ENCODE measurements at places on chromosomes 4 and X.

GRCh38 chr4:164648849-164649212 lies 105.1 kb upstream of the SMIM31 start:
- DNase-seq = no peak

- DNase-seq = no peak
Observed at GRCh38 chr4:119725011-119725410, 96.4 kb upstream of the PDE5A start.

DNA sequence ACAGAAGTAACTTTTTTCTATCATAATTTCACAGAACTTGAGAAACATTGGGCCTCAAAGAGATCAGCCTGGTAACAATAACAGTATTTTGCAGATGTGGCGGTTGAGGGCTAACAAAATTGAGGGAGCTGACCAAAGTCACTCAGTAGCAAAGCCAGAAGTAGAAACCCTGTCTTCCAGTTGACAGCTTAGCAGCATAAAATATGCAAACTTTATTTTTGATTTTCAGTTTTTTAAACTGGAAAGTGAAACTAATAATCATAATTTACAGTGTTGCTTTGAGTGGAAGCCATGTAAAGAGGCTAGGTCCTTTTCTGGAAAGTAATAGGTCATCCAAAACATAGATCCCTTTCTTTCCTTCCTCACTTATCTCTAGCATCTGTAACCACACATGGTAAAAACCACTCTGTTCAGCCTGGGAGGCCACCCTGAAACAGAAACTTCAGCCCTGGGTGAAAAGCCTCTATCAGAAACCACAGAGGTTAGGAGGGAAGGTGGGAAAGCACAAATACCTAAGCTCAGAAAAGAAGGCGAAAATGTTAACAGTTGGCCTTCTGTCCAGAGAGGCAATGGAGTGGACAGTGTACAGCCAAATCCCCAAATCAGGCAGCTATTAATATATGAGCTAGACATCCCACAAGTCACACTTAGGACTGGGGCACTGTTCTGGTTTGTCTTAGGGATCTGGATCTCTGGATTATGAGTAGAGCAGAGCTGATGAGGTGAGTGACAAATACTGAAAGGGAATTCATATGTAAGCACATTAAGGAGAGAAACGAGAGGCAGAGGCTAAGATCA lies 61.1 kb upstream of the ARSJ start:
- DNase-seq = no peak

- no peak for DNase-seq
Observed at GRCh38 chrX:69109706-69110105, 55.5 kb downstream of the PJA1 start.

GRCh38 chr4:146245850-146246249 lies 31.5 kb downstream of the REELD1 start:
- no peak for DNase-seq

DNA sequence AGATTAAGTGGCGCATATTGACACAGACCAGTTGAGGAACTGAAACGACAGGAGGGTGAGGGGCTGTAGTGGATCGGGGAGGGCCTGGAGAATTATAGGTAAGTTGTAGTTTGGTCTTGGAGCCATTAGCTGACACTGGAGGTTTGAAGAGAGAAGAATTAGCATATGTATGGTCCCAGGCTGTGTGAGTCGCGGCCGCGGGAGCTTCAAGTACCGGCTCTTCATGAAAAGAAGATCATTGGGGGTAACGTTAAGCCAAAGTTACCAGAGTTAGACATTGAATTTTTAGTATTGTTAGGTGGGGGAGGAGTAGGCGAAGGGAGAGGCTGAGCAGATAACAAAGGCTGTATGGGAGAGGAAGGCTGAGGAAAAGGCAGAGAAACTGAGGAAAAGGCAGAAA lies 56.5 kb downstream of the ZNF674 start:
- no peak for DNase-seq

GRCh38 chr4:79217025-79217424 lies 108.8 kb downstream of the NAA11 start:
- no peak for DNase-seq

- no peak for DNase-seq
Observed at GRCh38 chr4:64967286-64967685, 558.0 kb upstream of the TECRL start.

DNA sequence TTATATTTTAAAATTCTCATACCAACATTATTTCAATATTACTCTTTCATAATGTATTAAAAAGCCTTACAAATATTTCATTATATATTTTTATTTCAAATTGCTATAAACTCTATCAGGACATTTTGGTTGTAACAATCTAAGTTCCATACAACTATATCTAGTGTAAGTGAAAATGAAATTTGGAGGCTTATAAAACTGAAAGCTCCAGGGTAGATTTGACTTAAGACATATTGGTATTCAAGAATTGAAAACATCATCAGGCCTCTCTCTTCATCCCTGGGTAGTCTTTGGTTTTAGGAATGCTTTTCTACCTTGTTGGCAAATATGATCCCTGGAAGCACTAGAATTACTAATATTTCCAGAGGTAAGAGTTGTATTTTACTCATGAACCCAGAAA lies 342.6 kb downstream of the DTHD1 start:
- DNase-seq = no peak

GRCh38 chrX:20382518-20383297 lies 116.0 kb upstream of the RPS6KA3 start:
- peak; percentile 58 for DNase-seq

- DNase-seq = no peak
Observed at GRCh38 chr4:127629371-127629770, 3.4 kb upstream of the INTU start.

DNA sequence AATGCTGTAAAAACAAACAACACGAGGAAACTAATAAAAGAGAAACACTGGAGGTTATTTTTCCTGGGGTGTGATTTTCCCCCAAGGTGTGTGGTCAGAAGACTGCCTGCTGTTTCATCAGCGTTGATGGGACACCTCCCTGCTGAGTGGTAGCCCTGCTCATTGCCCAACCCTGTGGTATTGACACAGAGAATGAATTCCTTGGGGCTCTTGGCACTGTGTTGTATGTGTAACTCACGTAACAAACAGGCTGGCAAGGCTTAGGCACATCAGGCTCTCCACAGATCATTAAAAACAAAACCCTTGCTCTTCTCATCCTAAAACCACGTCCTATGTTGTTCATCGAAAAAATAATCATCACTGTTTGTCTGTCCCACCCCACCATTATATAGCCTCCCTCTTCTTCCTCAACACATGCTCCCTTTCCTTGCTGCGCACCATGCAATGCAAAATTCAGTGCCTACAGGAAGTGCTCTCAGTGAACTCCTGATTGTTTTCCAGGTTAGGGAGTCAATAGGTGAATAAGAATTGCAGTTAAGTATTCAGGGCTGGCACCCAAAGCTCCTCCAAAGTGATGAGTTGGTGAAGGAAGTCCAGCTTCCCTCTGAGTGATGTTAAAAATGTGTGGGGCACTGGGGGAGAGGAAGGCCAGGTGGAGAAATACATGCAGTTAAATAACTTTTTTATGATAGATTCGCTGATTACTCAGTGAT lies 11.4 kb upstream of the PUDP start:
- DNase-seq = no peak

DNA sequence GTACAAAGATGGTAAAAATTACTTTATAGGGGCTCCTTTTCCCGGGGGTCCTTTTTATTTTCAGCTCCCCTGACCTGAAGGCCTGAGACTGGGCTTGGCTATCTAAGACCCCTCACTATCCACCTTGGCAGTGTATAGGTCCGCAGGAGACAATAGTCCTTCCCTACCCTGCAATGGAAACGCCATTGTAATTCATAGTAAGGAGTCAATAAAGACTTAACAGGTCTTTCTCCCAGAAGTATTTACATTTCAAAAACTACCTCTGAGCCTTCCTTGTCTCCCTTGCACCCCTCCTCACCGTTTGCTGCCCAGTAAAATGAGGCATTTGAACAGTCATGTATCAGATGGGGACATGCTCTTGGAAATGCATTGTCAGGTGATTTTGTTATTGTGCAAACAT lies 401.2 kb upstream of the CNKSR2 start:
- DNase-seq = no peak

DNA sequence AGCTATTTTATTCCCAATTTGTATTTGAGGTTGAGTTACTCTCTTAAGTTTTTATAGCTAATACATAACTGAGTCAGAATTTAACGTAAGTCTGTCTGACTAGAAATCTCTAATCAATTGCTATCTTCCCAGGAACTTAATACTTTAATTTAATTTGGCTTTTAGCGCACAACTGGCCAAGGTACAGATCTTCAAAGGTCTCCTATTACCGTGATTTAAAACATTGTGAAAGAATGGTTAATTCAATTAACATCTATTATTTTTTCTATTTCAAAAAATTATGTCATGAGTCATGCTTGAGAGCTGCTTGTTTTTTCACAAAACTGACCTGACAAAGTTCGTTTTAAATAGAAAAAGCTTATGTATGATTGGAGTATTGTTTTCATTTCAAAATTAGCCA lies 22.0 kb upstream of the PLA2G12A start:
- peak; percentile 8 for DNase-seq

GRCh38 chrX:69616457-69617203 lies 717 bp downstream of the EDA start:
- DNase-seq = peak; percentile 55

- no peak for DNase-seq
Observed at GRCh38 chrX:153190381-153190780, 11.3 kb downstream of the MAGEA1 start.

DNA sequence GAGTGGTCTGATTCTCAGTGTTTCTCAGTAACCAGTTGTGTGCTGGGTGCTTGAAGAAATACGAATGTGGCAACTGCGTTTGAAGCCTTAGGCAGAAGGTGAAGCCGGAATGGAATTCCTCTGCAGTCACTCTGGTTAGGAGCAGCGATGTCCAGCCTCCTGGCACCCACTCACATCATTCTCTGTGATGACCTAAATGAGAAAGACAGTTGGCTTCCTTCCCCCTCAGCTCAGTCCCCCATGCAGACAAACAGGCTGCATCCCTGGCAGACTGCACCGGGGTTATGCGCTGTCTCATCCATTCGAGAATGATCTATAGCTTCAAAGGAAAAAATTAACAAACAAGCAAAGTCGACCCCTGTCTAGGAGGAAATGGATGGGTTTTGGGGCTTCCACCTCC lies 170.1 kb upstream of the SCML1 start:
- DNase-seq = no peak

DNA sequence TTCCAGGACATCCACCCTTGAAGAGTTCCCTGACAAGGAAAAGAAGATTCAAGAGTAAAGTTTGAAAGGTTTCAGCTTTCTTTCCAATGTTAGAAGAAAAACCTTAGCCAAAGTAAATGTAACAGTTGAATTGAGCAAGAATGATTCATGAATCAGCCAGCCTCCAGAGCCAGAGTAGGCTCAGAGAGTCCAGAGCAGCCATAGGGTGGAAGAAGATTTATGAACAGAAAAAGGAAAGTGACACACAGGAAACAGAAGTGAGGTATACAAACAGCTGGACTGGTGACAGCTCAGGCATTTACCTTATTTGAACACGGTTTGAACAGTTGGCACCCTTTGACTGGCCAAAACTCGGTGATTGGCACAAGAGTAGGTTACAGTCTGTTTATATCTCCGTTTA lies 63.2 kb downstream of the QDPR start:
- DNase-seq = no peak

DNA sequence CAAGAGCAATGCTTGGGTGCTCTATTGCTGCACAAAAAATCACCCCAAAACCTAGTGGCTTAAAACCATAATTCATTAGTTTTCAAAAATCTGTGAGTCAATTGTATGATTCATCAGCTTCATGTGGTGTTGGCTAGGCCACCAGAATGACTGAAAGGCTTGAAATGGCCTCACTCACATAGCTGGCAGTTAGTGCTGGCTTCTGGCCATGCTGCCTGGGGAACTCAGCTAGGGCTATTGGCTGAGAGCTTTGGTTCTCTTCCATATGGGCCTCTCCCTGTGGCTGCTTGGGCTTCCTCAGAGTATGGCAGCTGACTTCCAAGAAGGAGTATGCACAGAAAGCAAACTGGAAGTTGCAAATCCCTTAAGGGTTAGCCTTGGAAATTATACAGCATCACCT lies 3.1 kb upstream of the MTMR1 start:
- no peak for DNase-seq

GRCh38 chr4:35548921-35549320 lies 695.4 kb downstream of the ARAP2 start:
- DNase-seq = no peak

GRCh38 chr4:38136604-38137003 lies 176.4 kb downstream of the PTTG2 start:
- DNase-seq = no peak

GRCh38 chrX:19611636-19612376 lies 96.5 kb upstream of the MAP3K15 start:
- DNase-seq = no peak

- DNase-seq = no peak
Observed at GRCh38 chr4:184774152-184774551, 40.3 kb upstream of the CENPU start.

DNA sequence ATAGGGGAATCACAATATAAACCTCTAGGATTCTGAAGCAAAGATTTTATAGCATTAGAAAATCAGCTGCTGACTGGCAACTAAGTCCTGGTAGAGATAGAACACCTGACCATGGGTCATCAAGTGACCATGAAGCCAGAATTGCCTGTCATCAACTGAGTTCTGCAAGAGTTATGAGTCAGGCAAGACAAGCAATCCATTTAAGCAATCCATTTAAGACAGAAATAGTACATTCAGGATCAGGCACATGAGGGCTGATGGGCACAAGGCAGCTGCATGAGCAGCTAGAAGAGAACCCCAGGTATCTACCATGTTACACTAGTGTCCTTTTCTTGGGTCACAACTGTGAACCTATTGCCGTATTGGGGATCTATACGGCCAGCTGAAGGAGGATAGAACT lies 98.9 kb downstream of the SPRY1 start:
- DNase-seq = peak; percentile 40

GRCh38 chrX:21799767-21800166 lies 39.6 kb upstream of the MBTPS2 start:
- no peak for DNase-seq

GRCh38 chr4:100079264-100079663 lies 111.0 kb downstream of the DDIT4L start:
- no peak for DNase-seq

- no peak for DNase-seq
Observed at GRCh38 chr4:73964862-73965611, 16.8 kb downstream of the PF4 start.

DNA sequence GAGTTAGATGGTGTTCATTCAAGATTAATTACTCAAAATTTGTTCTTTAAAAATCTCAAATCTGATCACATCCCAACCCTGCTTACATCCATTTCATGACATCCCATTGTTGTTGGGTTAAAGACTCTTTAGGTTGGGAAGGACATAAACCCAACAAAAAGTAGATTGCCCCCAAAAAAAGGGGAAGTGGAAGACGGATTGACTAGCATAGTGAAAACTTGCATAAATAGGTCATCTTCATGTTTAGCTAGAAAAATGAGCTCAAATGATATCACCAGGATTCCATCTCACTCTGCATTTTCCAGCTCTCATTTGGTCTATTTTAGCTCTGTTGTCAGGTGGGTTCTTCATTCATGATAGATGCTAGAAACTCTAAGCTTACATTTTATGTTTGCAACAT lies 18.5 kb upstream of the TET2 start:
- no peak for DNase-seq
